ENCODE measurements at places on chromosomes 3 and 15. TPM values are rescaled to one million over a fixed set of nuclear protein-coding genes. Genes with fewer than 3 reads are reported as not detected.
A peak's percentile ranks its signal among the peaks of the same experiment; 100 is the strongest.

GRM7 gene
- not detected for total RNA-seq

IFT57 gene
- 45.7 TPM for total RNA-seq

ZBTB47 gene
- 3.6 TPM for total RNA-seq

SI gene
- total RNA-seq = not detected

- H3K27ac ChIP-seq = peak overlapping the region; percentile 96
- no peak for DNase-seq
- H3K27me3 ChIP-seq = no peaks in the 10 kb centered on the region
- H3K4me3 ChIP-seq = no peak overlapping the region
- no peaks in the 10 kb centered on the region for H3K36me3 ChIP-seq
- H3K4me1 ChIP-seq = peaks cover 33% of the 10 kb centered on the region
Observed at GRCh38 chr15:101004500-101004899, 85.3 kb downstream of the LRRK1 start.

GRCh38 chr3:108501535-108501934, 8.9 kb downstream of the MYH15 start:
- no peak overlapping the region for H3K27ac ChIP-seq
- H3K4me1 ChIP-seq = no peaks in the 10 kb centered on the region
- no peak overlapping the region for H3K4me3 ChIP-seq

GRCh38 chr3:119221779-119222320, 18.8 kb downstream of the B4GALT4 start:
- no peak for DNase-seq
- H3K27me3 ChIP-seq = no peaks in the 10 kb centered on the region
- no peaks in the 10 kb centered on the region for H3K4me1 ChIP-seq
- no peak overlapping the region for H3K4me3 ChIP-seq
- peaks cover 9% of the 10 kb centered on the region for H3K36me3 ChIP-seq

DNA sequence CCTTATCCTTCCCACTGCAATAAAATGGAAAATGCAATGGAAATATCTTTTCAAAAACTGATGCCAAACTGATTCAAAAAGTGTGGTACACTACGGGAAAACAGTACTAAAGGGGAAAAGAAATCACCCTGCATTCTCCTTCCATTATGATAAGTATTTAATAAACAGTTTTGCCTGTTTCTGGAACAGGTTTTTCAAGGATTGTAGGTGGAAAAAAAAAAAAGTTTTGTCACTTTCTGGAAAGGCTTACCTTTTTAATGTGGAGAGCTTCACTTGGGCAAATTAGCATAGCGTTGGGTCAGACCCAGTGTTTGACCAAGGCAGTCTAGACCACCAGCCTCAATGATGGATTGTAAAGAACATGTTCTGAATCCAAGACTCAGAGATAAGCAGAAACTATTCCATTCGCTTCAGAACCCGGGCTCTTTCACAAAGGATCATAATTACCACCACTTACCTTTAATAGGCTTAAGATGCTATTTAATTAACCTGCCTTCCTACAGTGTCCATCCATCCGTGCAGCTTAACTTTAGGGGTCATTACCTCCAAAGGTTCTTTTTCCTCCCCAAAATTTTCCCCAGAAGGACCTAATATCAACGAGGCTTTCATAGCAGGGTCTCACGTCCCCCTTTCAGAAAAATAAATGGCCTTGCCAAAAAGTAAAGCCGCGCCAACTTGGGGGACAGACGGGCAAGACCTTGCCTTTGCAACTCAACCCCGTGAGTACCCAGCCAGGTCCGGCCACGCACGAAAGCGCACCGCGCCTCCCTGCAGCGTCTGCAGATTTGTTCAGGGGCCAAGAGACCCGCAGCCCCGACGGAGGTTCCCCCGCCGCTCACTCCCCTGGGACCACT, 1.0 kb downstream of the DCBLD2 start:
- H3K4me1 ChIP-seq = peaks cover 14% of the 10 kb centered on the region
- peak overlapping the region; percentile 89 for H3K4me3 ChIP-seq
- DNase-seq = no peak
- peak overlapping the region; percentile 82 for H3K27ac ChIP-seq
- peaks cover 11% of the 10 kb centered on the region for H3K36me3 ChIP-seq

GRCh38 chr3:193779933-193780332, 186.9 kb downstream of the OPA1 start:
- DNase-seq = no peak
- peaks cover 24% of the 10 kb centered on the region for H3K4me1 ChIP-seq
- no peak overlapping the region for H3K27ac ChIP-seq
- no peak overlapping the region for H3K4me3 ChIP-seq
- no peaks in the 10 kb centered on the region for H3K27me3 ChIP-seq
- H3K36me3 ChIP-seq = no peaks in the 10 kb centered on the region

DNA sequence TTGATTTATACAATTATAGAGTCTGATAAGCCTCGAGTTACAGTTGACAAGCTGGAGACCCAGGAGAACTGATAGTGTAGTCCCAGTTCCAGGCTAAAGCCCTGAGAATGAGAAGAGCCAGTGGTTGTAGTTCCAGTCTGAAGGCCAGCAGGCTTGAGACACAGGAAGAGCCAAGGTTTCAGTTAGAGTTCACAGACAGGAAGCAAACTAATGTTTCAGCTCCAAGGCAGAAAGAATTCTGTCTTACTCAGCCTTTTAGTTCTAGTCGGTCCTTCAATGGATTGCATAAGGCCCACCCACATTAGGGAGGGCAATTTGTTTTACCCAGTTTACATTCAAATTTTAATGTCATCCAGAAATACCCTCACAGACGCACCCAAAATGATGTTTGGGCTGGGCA, 102.7 kb downstream of the CDIN1 start:
- no peak overlapping the region for H3K4me3 ChIP-seq
- no peaks in the 10 kb centered on the region for H3K4me1 ChIP-seq
- no peaks in the 10 kb centered on the region for H3K36me3 ChIP-seq
- H3K27ac ChIP-seq = no peak overlapping the region
- DNase-seq = no peak

Measured in Panc1 (cell line).